GM23248 (cell line): ENCODE measurements at places on chromosomes 5 and 9.

GRCh38 chr5:37283214-37283820, 34.1 kb upstream of the CPLANE1 start:
- no peak for DNase-seq

DNA sequence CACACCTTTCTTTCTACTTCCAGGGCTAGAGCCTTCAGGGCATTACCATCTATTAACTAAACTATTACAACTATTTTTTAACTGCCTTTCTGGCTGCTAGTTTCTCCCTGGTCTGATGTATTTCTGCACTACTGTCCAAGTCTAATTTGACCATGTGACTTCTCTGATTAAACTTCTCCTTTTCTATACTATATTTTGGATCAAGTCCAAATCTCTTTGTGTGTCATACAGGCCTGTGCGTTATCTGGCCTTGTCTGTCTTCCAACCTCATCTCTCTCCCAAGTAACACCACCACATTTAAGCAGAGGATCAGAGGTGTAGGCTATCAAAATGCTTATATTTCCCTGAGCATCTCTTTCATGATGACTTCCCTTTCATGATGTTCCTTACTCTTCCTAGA, 47.2 kb upstream of the OR13F1 start:
- no peak for DNase-seq

GRCh38 chr9:84759300-84759750, 89.8 kb downstream of the NTRK2 start:
- DNase-seq: no peak

- DNase-seq: no peak
Measured at GRCh38 chr5:115815006-115815692, 1.3 kb downstream of the CDO1 start.

- no peak for DNase-seq
Measured at GRCh38 chr5:65068410-65068809, 299.7 kb downstream of the CWC27 start.

DNA sequence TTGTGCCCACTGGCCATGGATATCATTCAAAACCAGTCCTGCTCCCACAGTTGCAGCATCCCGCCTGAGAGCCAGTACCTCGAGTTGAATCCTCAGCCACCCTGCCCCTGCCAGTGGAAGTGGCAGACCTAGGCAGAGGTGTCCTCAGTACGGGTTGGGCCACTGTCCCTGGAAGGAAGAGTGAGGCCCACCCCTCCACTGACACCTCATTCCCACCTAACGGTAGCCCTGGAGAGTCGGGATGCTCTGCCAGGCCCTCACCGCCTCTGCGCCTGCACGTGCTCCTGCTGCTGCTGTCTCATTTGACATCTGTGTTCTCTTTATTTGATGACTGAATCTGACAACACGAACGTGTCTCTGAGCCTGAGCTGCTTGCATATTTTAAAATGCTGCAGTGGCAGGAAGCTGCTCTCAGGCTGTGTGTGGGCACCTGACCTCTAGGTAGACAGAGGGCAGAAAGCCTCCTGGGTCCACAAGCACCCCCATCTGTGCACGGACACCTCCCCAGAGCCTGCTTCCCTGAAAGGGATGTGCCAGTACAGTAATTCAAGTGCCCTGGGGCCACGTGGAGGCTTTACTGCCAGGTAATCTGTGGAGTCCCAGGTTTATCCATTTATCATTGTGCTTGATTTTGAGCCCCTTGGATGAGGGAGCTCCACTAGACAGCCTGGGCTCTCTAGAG, 194.7 kb downstream of the CACNA1B start:
- no peak for DNase-seq

- DNase-seq: peak; percentile 92
Measured at GRCh38 chr5:180135128-180135955, 63.8 kb upstream of the RNF130 start.

GRCh38 chr5:172114875-172115422, 73.1 kb downstream of the STK10 start:
- no peak for DNase-seq

DNA sequence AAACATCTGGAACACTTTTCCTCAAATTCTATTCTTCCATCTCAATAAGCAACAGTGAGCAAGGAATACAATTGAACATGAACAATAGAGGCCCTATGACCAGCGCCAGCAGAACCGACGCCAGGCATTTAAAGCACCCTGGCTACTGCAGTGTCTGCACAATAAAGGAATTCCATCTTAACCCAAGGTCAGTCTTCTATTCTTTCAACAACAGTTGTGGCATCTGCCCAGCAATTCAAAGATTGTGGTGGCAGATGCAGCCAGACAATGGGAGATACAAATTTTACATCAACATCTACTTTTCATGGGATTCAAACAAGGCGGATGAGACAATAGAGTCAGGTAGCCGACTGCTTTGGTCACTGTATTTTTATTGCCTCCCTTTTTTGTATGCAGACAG, 65.9 kb downstream of the ELL2 start:
- no peak for DNase-seq

GRCh38 chr9:110030632-110031031, 177.3 kb downstream of the C9orf152 start:
- peak; percentile 68 for DNase-seq

GRCh38 chr5:101796427-101796826, 499.7 kb downstream of the SLCO4C1 start:
- DNase-seq: no peak

GRCh38 chr9:31168161-31168560, 1216.3 kb upstream of the ACO1 start:
- no peak for DNase-seq

GRCh38 chr9:114357911-114358328, 28.3 kb downstream of the ORM2 start:
- no peak for DNase-seq

GRCh38 chr9:93698140-93698908, 121.9 kb downstream of the PHF2 start:
- DNase-seq: no peak
